ENCODE measurements at places on chromosomes 16 and 17. TPM values are rescaled to one million over a fixed set of nuclear protein-coding genes. Genes with fewer than 3 reads are reported as not detected.
A peak's percentile ranks its signal among the peaks of the same experiment; 100 is the strongest.

SLFN12 gene
- 6.6 TPM for total RNA-seq

PRAC2 gene
- not detected for total RNA-seq

CNTNAP4 gene
- 0.38 TPM for total RNA-seq

TEKT5 gene
- 0.52 TPM for total RNA-seq

MFAP4 gene
- 2.6 TPM for total RNA-seq

TMEM235 gene
- 0.43 TPM for total RNA-seq

KRT27 gene
- total RNA-seq = not detected

C16orf54 gene
- 2.1 TPM for total RNA-seq

KRTAP1-5 gene
- not detected for total RNA-seq

GRCh38 chr16:21722771-21723455 is 59.1 kb downstream of the OTOA start:
- no peak overlapping the region for H3K27ac ChIP-seq
- peaks cover 14% of the 10 kb centered on the region for H3K27me3 ChIP-seq
- no peak overlapping the region for H3K4me3 ChIP-seq
- DNase-seq = no peak

DNA sequence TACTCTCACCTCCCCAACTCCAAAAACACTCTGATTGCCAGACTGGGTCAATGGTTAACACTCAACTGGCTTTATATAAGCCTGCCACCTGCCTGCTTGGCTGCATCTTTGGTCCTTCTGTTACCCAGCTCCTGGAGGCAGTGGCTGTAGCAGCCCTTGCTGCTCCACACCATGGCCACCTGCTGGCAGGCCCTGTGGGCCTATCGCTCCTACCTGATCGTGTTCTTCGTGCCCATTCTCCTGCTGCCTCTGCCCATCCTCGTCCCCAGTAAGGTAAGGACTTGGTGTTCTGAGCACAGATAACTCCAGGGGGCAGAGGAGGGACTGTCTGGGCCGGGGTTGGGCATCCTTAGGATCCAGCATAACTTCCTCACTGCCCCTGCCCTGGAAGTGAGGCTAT is at the start of gene SLC13A2:
Gene SLC13A2 (plus strand): TSS at position 103 of the 400 bp plus-strand sequence. CDS start 69 bp downstream, at position 172.
- H3K36me3 ChIP-seq = no peaks in the 10 kb centered on the region
- no peaks in the 10 kb centered on the region for H3K27me3 ChIP-seq
- H3K4me3 ChIP-seq = no peak within 1 kb of the TSS
- peaks cover 21% of the 10 kb centered on the region for H3K4me1 ChIP-seq
- H3K27ac ChIP-seq = no peak within 1 kb of the TSS

- H3K4me1 ChIP-seq = peaks cover 6% of the 10 kb centered on the region
- H3K27ac ChIP-seq = no peak within 1 kb of the TSS
- H3K27me3 ChIP-seq = peaks cover 6% of the 10 kb centered on the region
- no peak within 1 kb of the TSS for H3K4me3 ChIP-seq
- H3K36me3 ChIP-seq = no peaks in the 10 kb centered on the region
Observed at GRCh38 chr17:41711669-41712400, at the start of gene GAST. Gene GAST (plus strand): TSS chr17:41712331. CDS start chr17:41715437, 3,106 bp downstream.

GRCh38 chr16:17037499-17037898 is 433.3 kb downstream of the XYLT1 start:
- no peaks in the 10 kb centered on the region for H3K27me3 ChIP-seq
- no peaks in the 10 kb centered on the region for H3K36me3 ChIP-seq
- H3K4me3 ChIP-seq = no peak overlapping the region
- no peaks in the 10 kb centered on the region for H3K4me1 ChIP-seq
- DNase-seq = no peak

GRCh38 chr16:83392743-83393142 is 415.0 kb upstream of the HSBP1 start:
- peaks cover 9% of the 10 kb centered on the region for H3K4me1 ChIP-seq
- no peaks in the 10 kb centered on the region for H3K27me3 ChIP-seq
- no peak overlapping the region for H3K4me3 ChIP-seq

DNA sequence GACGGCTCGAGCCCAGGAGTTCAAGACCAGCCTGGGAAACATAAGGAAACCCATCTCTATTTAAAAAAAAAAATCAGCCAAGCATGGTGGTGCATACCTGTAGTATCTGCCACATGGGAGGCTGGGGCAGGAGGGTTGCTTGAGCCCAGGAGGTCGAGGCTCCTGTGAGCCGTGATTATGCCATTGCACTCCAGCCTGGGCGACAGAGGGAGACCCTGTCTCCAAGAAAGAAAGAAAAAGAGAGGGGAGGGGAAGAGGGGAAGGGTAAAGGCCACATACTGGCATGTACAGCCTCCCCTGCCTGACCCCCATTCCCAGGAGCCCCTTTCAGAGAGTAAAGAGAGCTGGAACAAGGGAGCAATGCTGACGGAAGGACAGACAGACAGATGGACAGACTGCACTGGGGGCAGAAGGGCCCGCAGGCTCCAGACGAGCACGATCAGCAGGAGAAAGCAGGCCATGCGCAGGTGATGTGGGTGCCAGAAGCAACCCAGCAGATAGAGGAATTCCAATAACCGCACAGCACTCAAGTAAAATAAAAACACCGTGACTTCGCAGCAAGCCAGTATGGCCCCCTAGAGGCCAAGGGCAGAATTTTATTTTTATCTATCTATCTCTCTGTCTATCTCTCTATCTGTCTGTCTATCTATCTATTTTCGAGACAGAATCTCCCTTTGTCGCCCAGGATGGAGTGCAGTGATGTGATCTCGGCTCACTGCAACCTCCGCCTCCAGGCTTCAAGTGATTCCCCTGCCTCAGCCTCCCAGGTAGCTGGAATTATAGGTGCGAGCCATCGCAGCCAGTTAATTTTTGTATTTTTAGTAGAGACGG is 27.1 kb upstream of the SNN start:
- no peak for DNase-seq
- peaks cover 2% of the 10 kb centered on the region for H3K27me3 ChIP-seq
- H3K27ac ChIP-seq = peak overlapping the region; percentile 92
- no peak overlapping the region for H3K4me3 ChIP-seq
- peaks cover 18% of the 10 kb centered on the region for H3K4me1 ChIP-seq

- H3K27me3 ChIP-seq = no peaks in the 10 kb centered on the region
- peaks cover 20% of the 10 kb centered on the region for H3K4me1 ChIP-seq
- DNase-seq = peak; percentile 99
- peak overlapping the region; percentile 94 for H3K27ac ChIP-seq
- peaks cover 7% of the 10 kb centered on the region for H3K36me3 ChIP-seq
Observed at GRCh38 chr17:36545465-36546417, 1.0 kb downstream of the GGNBP2 start.

GRCh38 chr17:82964851-82965341 is 114.5 kb upstream of the METRNL start:
- H3K36me3 ChIP-seq = no peaks in the 10 kb centered on the region
- H3K4me1 ChIP-seq = peaks cover 9% of the 10 kb centered on the region
- no peak overlapping the region for H3K27ac ChIP-seq
- no peak for DNase-seq
- no peak overlapping the region for H3K4me3 ChIP-seq
- no peaks in the 10 kb centered on the region for H3K27me3 ChIP-seq

DNA sequence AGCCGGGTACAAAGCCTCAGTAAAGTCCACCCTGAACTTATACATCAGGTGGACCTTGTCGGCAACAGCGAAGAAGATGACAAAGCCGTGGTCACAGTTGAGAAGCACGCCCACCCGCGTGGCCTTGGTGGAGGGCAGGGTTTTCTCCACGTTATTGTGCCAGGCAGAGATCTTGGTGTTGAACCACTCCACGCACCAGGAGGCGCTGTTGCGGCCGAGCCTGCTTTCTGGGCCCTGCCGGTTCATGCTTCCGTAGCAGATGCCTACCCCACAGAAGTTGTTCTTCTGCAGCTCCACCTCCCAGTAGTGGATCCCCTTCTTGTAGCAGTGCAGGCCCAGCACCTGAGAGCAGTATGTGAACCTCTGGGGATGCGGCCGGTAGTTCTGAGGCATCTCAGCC is 22.1 kb downstream of the TRIM25 start:
- peaks cover 19% of the 10 kb centered on the region for H3K4me1 ChIP-seq
- no peak for DNase-seq
- no peak overlapping the region for H3K27ac ChIP-seq
- no peak overlapping the region for H3K4me3 ChIP-seq

GRCh38 chr17:6591599-6592158 is 35.3 kb upstream of the PITPNM3 start:
- peak overlapping the region; percentile 55 for H3K27ac ChIP-seq
- H3K27me3 ChIP-seq = no peaks in the 10 kb centered on the region
- H3K4me1 ChIP-seq = peaks cover 8% of the 10 kb centered on the region
- no peak for DNase-seq

DNA sequence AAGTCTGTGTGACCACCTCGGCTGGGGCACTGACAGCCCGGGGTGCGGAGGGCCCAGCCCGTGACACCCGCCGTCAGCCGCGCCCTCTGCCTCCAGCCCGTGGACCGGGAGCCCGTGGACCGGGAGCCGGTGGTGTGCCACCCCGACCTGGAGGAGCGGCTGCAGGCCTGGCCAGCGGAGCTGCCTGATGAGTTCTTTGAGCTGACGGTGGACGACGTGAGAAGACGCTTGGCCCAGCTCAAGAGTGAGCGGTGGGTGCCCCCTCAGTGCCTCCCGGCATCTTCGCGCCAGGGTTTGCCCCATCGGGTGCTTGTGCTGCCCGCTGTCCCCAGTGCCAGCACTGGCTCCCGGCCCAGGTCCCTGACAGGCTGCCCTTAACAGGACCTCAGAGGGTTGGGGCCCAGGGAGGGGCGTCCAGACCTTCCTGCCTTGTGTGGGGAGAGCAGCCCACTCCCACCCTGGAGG is 13.7 kb downstream of the CENPX start:
- no peak for DNase-seq
- no peak overlapping the region for H3K27ac ChIP-seq
- H3K36me3 ChIP-seq = no peaks in the 10 kb centered on the region
- no peak overlapping the region for H3K4me3 ChIP-seq

GRCh38 chr16:88466175-88466862 is 13.2 kb downstream of the ZFPM1 start:
- H3K4me1 ChIP-seq = peaks cover 5% of the 10 kb centered on the region
- H3K27me3 ChIP-seq = no peaks in the 10 kb centered on the region
- DNase-seq = no peak
- H3K4me3 ChIP-seq = no peak overlapping the region
- H3K36me3 ChIP-seq = no peaks in the 10 kb centered on the region
- no peak overlapping the region for H3K27ac ChIP-seq

- H3K4me1 ChIP-seq = no peaks in the 10 kb centered on the region
- DNase-seq = no peak
- peak overlapping the region; percentile 13 for H3K27ac ChIP-seq
- H3K36me3 ChIP-seq = no peaks in the 10 kb centered on the region
Observed at GRCh38 chr17:51391982-51392654, 131.8 kb downstream of the UTP18 start.

GRCh38 chr16:71859762-71860521 is 14.2 kb downstream of the ATXN1L start:
- H3K4me1 ChIP-seq = no peaks in the 10 kb centered on the region
- no peak for DNase-seq
- H3K4me3 ChIP-seq = no peak overlapping the region
- H3K27me3 ChIP-seq = no peaks in the 10 kb centered on the region

- no peaks in the 10 kb centered on the region for H3K36me3 ChIP-seq
- peaks cover 10% of the 10 kb centered on the region for H3K27me3 ChIP-seq
- no peak overlapping the region for H3K4me3 ChIP-seq
- H3K27ac ChIP-seq = no peak overlapping the region
- no peak for DNase-seq
Observed at GRCh38 chr17:81025741-81026129, 9.2 kb upstream of the BAIAP2 start.

DNA sequence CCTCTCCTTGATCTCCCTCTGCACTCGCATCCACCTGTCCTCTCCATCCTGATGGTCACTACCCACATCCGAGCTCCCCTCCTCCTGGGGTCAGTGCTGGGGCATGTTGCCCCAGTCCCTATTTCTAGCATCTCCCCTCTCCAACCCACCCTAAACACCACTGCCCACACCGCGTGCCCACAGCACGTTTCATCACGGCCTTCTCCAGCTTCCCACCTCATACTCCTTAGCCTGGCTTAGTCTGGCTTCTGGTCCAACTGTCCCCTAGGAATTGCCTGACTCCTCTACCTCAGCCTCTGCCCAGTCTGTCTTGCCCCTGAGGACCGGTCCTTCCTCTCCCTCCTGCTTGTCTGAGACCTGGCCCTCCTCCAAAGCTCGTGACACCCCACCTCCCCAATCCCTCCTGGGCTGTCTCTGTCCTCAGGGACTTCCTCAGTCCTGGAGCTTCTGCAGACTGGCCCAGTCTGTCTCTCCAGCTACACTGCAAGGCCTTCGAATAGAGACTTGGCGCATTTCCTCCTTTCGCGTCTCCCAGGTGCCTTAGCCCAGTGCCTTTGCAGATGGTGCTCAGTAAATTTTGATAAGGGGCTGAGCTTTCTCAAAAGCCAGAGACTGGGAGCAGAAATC is 4.9 kb downstream of the ALOX15 start:
- H3K36me3 ChIP-seq = no peaks in the 10 kb centered on the region
- no peak for DNase-seq
- no peak overlapping the region for H3K27ac ChIP-seq
- peaks cover 19% of the 10 kb centered on the region for H3K4me1 ChIP-seq
- H3K4me3 ChIP-seq = no peak overlapping the region

GRCh38 chr16:1099189-1100083 is 3.4 kb upstream of the C1QTNF8 start:
- H3K36me3 ChIP-seq = no peaks in the 10 kb centered on the region
- peaks cover 3% of the 10 kb centered on the region for H3K27me3 ChIP-seq
- no peak for DNase-seq
- H3K4me3 ChIP-seq = no peak overlapping the region

DNA sequence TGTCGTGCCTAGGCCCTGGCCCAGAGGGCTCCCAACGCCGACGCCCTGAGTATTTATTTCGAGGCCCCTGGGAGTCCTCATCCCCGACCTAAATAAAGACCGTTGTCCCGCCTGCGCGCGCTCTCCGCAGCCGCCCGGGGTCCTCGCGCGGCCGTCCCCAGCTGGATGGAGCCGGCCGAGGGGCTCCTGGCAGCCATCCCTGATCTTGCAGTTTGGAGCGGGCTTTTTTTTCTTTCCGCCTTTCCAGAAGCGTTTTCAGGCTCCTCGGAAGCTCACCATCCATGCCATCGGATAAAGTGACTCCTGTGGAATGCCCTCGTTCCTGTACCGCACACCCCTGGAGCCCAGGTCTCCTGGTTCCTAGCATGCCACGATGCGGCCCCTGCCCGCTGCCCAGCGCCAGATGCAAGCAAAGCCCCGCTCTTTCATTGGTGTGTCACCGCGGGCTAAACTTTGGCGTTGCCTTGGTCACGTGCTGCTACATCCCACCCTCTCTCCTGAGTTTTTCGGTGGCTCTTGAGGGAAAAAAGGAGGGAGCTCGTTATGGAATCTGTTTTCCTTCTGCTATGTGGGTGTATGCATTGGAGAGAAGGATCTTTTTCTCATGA is 716 bp downstream of the TMEM94 start:
- H3K36me3 ChIP-seq = no peaks in the 10 kb centered on the region
- H3K4me3 ChIP-seq = peak overlapping the region; percentile 95
- no peaks in the 10 kb centered on the region for H3K27me3 ChIP-seq
- DNase-seq = no peak
- peak overlapping the region; percentile 95 for H3K27ac ChIP-seq
